LNCaP clone FGC (cell line): ENCODE measurements at places on chromosomes 5 and 9.

DNA sequence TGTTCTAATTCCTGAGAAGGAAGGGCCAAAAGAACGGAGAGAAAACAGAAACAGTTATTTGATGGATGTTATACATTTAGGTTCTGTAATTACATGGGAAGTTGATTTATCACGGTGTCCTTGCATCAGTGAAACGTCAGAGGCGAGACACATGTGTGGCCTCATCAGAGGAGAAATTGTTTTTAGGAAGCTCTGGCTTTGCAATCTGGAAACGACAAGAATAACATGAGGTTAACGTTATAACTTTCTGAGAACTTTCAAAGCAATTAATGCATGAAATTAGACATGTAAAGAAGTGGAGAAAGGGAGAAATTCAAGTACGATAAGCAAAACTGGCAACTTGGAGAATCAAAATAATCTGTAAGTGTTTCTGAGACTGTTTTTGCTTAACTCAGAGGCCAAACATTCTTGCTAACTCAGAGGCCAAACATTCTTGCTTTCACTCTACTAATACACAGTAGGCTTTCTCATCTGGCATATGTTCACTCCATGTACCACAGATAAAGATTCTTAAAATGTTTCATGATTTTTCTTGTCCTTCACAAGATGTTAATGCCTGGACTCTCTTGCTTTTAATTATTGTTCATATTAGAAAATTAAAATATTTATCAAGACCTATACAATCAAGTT is 933.0 kb downstream of the TLE4 start:
- no peak for DNase-seq

DNA sequence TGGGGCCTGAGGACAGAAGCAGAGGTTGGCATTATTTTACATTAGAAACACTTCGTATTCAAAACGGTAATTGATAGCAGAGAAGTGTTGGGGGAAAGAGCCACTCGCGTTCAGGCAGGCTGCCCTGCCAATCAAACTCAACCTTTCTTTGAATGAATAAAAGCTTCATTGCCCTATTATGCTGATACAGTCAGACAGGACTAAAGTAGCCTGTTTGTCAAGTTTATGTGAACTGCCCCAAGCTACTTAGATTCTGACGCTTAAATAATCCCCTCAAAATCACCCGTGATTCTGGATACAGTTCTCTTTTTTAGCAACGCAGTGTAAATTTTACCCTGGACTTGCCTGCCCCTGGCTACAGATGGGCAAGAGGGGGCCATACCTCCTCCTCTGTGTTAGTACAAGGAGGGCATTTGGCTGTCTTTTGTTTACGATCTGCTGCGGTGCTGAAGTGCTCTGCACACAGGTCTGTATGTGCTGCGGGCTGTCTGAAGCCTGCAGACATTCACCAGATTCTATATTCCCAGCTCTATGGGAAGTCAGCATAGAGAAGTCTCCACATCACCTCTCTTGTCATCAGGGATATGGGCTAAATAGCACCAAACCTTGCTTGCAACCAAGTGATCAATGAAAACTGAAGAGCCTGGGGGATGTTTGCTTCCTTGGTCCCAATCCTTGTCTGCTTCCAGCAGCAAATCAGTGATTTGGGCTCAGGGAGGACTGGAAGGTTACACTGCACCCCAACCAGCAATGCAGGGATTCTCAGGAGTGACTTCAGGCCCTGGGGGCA is 218.4 kb downstream of the EBF1 start:
- DNase-seq: no peak

GRCh38 chr9:117860849-117861248 is 156.6 kb downstream of the TLR4 start:
- DNase-seq: no peak

DNA sequence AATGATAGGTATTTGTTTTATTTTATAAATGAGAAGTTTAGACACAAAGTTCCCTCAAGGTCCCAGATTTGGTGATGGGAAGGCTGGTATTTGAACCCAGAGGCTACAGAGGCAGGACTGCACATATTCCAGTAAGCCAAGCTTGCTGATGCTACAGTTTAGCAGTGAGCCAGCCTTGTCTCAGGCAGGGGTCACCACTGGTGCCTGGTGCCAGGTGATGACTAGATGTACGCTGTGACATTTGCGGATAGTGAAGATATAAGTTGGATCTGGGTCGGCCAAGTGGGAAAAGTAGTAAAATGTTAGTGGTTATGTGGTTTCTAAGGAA is 143.9 kb downstream of the AOPEP start:
- DNase-seq: no peak

DNA sequence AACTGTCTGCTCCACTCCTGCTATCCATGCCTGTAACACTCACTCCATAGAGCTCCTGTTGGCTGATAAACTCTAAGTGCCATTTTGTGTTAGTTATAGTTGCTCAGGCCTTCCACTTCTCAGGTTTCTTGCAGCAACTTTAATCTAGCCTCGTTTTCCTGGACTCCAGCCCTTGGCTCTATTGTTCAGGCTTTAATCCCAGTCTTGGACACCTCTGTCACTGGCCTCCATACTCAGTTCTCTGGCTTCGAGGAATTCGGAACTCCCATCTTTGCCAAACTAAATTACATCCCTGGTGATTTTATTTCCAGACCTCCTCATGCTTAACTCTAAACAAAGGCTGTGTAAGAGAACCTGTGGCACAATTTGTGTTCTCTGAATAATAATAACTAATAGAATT is 39.8 kb downstream of the EMB start:
- DNase-seq: no peak

GRCh38 chr5:37661227-37661920 is 178.5 kb downstream of the GDNF start:
- no peak for DNase-seq

DNA sequence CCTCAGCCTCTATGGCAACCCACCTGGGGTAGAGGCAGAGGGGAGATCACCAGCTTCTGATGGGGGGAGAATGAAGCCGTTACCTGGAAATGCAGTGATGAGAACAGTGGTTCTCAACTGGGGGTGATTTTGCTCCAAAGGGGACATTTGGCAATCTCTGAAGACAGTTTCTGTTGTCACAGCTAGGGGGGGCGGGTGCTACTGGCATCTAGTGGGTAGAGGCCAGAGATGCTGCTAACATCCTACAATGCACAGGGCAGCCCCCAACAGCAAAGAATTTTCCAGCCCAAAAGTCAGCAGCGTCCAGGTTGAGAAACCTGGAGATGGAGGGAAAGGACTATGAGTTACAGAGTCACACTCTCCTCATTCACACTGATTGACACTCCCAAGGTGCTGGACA is 84.5 kb downstream of the FGF1 start:
- DNase-seq: no peak

DNA sequence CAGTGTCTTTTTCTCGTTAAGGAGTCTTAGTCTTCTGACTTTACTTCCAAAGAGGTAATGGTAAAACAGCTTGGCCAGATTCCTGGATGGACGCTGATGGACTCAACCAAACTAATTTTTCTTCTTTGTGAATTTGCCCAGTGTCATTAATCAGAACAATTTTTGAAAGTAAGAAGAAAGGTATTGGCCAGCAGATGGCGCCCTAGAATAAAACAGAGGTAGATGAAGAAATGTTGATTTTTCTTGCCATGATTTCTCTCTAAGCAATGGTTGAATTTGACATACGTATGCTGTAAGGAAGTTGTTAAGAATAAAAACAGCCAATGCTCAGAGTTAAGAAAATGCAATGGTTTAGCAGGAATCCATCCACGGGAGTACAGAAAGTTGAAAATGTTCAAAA is 500.0 kb downstream of the DIRAS2 start:
- DNase-seq: peak; percentile 7
